ENCODE measurements at places on chromosomes 4 and X.

DNA sequence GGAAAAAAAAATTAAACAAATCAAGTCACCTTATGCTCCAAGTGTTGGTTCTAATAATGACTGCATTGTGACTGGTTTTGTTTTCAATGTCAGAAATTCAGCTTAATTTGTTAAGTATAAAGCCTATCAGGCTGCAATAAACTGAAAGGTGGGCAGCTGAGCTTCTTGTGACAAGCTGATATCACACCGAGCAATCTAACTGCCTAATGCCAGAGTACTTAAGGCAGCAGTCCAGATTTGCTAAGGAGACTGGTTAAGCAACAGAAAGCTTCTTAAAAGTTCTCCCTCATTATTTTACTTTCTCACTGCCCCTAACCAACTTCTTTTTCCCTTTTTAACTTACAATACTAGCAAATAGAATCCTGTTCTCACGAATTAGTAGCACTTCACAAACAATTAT is 201.0 kb downstream of the MAB21L2 start:
- DNase-seq: no peak

DNA sequence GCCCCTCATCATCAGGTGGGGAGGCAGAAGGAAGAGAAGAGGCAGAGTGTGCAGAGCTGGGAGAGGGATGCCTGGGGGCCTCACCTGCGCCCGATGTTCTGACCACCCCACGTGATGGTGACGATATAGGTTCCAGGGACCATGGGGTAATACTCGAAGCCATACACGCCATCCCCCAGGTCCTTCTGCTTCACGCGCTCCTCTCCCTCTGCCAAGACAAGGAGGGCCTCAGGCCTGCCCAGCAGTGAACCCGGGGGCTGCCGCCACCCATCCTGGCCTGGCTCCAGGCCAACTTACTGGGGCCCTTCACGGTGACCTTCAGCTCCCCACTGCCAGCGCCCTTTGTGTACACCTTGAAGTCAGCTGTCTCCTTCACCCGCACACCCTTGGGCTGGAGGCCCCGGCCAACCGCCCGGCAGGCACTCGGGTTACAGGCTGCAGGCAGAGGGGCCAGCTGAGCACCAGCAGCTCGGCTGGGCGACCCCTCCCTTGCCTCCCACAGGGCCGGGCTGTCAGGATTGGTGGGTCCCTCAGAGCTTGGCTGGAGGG is 9.3 kb downstream of the FLNA start:
- no peak for DNase-seq

- DNase-seq: no peak
Measured at GRCh38 chr4:168509786-168510185, 12.9 kb downstream of the PALLD start.

GRCh38 chrX:16653424-16653823 is 3.5 kb downstream of the S100G start:
- DNase-seq: no peak

- DNase-seq: no peak
Measured at GRCh38 chr4:80539190-80539589, 203.7 kb downstream of the CFAP299 start.

GRCh38 chr4:107736924-107737448 is 17.0 kb upstream of the PAPSS1 start:
- peak; percentile 56 for DNase-seq

Data from RWPE1 (cell line).